ENCODE measurements at places on chromosomes 2 and 18.

GRCh38 chr2:238138331-238139195 lies at the start of gene KLHL30:
TSS of gene KLHL30 (plus strand) at chr2:238138668. CDS start at chr2:238140755, 2,087 bp downstream.
- no peak for DNase-seq

DNA sequence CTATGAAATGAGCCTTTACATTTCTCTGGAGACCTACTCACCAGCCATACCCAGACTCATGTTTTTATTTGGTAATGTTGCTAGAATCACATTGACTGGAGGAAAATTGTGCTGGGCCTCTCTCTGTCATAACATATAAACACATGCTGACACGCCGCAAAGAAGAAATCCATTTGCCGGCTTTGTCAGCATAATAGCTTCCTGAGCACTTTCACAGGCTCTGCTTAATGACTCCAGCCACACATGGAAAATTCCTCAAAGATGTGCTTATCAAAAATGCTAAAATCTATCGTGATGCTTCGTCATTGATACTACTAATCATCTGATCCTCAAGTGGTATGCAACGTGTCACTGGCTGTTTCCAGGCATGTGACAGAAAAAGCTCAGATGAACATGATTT lies 63.1 kb downstream of the RND3 start:
- DNase-seq = no peak

DNA sequence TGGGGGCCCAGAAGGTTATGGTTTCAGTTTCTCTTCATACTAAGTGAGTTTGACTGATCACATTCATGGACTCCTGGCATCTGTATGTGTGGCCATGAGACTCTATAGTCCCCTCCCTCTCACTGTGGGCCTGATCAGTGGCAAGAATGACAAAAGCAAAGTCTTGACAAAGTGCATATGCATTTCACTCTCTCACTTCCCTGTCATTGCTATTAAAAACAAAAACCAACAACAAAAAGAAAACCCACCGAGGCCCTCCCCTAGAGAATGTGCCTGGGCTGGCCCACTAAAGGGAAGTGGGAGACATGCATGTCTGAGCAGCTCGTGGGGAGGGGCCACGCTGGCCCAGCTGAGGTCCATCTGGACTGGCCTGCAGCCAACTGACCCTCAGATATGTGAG lies 600.1 kb upstream of the RAB6C start:
- no peak for DNase-seq

GRCh38 chr2:174337337-174338146 lies 2.8 kb downstream of the SP9 start:
- no peak for DNase-seq

- no peak for DNase-seq
These were observed 10.7 kb upstream of the MRO start for GRCh38 chr18:50830544-50830943.

DNA sequence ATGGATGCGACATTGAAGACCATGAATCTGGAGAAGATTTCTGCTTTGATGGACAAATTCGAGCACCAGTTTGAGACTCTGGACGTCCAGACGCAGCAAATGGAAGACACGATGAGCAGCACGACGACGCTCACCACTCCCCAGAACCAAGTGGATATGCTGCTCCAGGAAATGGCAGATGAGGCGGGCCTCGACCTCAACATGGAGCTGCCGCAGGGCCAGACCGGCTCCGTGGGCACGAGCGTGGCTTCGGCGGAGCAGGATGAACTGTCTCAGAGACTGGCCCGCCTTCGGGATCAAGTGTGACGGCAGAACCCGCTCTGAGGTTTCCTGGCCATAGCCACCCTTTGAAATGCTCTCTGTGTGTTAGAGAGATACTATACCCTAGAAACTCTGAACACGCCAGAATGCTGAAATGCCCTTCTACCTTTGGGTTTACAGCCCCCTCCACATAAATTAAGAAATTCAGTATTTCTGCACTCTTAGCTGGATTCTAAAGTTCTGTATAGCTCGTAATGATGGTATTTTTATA lies 659 bp downstream of the CHMP1B start:
- no peak for DNase-seq

DNA sequence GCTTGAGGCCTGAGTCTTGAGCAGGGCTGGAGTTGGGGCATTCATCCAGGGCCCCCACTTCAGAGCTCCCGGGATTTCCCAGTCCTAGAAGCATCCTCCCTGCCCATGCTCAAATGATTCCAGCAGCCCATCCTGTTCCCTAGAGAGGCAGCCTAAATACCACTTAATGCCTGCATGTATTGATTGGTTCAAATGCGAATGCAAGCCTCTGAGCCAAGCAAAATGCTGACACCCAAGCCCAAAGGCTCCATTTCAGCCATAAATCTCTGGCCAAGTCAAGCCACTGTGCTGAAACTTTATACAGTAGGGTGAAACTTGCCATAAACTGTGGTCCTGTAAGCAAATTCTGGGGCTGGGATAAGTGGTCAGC lies 279.8 kb downstream of the CLIP4 start:
- no peak for DNase-seq

GRCh38 chr2:240832205-240832727 lies 12.2 kb upstream of the KIF1A start:
- DNase-seq = peak; percentile 96

DNA sequence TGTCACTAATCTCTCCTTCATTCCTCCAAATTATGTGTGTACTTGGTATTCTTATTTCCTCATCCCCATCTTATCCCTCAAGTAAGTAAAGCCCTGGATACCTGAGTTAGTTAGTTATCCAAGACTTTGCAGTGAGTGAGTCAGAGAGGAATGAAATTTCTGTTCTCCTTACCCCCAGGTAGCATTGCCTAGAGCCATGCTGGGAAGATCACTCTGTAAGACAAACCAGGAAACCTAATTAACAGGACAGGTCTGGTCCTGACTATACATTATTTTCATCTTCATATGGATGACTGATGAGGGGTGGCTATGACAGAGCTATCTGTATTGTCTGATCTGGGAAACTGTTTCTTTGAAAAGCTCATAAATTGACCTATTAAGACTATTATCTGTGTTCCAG lies 55.0 kb upstream of the ITGA6 start:
- DNase-seq = no peak

- DNase-seq = no peak
These were observed 80.3 kb downstream of the VSNL1 start for GRCh38 chr2:17620841-17621240.

DNA sequence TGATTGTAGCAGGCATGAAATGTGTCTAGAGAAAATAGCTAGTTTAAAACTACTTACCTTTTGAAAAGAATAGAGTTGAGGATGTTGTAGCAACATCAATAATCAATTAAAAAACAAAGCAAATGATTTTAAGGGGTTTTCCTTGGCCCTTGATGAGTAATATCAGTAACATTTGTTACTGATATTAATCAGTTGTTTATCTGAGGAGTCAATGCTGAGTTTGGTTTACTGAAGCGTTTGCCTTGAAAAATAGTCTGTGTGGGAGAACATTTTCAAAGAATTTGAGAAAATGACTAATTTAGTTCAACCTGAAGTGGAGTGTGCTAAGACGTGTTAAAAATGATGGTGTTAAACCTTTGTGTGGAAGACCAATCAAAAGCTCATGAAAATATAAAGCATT lies 9.3 kb downstream of the PTH2R start:
- DNase-seq = no peak

- DNase-seq = no peak
These were observed 784.9 kb downstream of the EPHA4 start for GRCh38 chr2:220787251-220787650.

DNA sequence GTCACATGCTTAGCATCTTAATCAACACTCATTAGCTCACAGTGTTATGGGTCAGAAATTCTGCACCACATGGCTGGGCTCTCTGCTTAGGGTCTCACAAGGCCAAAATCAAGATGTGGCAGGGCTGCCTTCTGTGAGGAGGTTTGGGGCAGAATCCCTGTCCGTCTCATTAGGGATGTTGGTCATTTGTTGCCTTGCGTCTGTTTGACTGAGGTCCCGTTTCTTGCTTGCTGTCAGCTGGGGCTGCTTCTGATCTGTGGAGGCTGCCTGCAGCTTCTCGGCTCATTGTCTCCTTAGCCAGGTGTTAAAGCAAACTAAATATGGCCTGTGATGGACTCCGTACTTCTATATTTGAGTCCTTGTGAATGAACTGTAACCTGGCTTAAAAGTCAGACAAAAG lies 146.5 kb downstream of the NDUFA10 start:
- no peak for DNase-seq

- DNase-seq = no peak
These were observed 57.3 kb upstream of the SULT1C3 start for GRCh38 chr2:108182489-108182888.

- DNase-seq = no peak
These were observed 55.1 kb downstream of the CRIM1 start for GRCh38 chr2:36410681-36411080.

- no peak for DNase-seq
These were observed 53.4 kb downstream of the KLF7 start for GRCh38 chr2:207112383-207112782.

GRCh38 chr18:25121442-25121841 lies 230.5 kb downstream of the ZNF521 start:
- DNase-seq = no peak
